ENCODE measurements at places on chromosomes 5 and 9. TPM values are rescaled to one million over a fixed set of nuclear protein-coding genes. Genes with fewer than 3 reads are reported as not detected.

Gene ARPC5L
- polyA plus RNA-seq: 38.7 TPM

- no peak for DNase-seq
Observed at GRCh38 chr9:93198838-93199625, 15.1 kb downstream of the WNK2 start.

DNA sequence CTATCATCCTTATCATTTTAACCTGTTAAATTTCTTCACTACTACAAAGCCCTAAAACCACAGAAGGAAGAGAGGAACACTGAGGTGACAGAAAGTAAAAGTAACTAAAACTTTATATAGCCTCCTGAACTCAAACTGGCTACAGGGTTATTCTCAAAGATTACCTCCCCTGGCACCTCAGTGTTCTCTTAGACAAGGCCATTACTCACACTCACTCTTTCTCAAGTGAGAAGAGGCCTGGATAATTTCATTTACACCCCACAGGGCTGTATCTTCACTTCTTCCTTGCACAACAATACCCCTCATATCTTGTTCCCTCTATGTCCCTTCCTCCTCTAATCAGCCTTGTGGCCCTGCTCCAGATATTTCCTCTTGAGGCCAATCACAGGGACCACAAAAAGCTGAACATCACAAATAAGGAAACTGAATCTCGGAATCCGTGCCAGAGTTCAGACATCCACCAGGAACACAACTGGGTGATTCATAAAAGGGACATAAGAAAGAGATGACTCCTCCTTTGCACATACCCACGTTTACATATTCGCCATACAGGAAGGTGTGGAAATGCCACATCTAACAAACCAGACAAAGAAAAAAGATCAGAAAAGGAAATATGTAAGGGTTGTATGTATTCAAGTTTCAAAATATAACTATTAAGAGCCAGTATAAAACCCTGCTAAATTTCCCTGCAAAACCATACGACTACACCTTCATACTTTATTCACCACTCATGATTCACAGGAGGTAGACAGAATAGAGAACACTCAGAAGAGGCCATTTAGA lies 1.7 kb upstream of the KLHL3 start:
- no peak for DNase-seq

DNA sequence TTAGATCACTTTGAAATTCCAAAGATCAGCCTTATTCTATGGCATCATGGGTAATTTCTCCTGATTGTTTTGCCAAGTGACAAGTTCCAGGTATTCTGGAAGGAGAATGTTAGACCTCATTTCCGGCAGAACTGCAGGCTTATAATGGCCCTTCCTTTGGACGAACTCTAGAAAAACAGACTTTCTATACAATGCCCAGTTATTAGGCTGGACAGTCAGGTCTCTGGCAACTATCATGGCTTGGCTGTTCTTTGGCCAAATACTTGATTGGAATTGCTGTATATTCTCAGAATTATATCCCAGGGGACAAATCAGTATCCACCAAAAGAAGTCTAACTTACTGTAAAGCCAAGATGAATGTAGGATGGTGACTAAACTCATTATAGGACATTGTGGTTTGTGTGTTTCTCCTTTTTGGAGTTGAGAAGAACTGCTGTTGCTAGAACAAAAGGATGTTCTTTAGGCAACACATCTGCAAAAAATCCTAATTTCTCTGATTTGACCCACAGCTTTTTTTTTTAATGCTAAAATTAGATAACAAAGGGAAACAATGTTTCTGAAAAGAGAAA lies 69.0 kb downstream of the ADAMTSL1 start:
- DNase-seq: no peak

GRCh38 chr5:92492908-92493307 lies 1088.1 kb downstream of the NR2F1-AS1 start:
- DNase-seq: no peak

- DNase-seq: no peak
Observed at GRCh38 chr9:127917603-127918002, 762 bp upstream of the ST6GALNAC4 start.

- peak; percentile 60 for DNase-seq
Observed at GRCh38 chr5:56561-57290, 35.2 kb upstream of the PLEKHG4B start.

DNA sequence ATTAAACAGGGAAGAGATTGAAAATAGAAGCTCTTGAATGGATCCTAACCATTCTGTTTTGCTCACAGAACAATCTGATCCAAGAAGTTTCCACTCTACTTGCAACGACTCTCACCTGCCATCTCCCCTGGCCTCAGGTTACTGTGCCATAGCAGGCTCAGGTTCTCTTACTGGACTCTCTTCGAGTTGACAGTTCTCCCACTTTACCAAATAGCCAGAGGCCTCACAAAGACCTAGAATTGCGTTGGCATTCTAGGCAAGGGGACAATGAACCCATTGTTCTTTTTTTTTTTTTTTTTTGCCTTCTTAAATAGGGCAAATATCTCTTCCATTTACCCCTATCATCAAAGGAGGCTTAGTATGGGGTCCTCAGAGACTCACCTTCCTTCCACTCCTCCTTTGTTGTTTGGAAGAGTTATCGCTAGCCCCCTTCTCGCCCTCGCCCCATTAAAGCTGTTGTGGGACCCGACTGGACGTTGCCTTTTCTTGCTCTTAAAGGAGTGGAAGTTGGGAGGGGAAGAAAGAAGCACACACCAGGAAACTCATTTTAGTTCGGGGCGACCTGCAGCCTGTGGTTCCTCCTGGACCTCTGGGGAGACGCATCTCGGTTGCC lies 688 bp upstream of the PLPPR1 start:
- no peak for DNase-seq

GRCh38 chr9:21682981-21683380 lies 119.5 kb upstream of the MTAP start:
- DNase-seq: no peak
